Endothelial cell of umbilical vein (primary cell): ENCODE measurements at places on chromosomes 13 and 19. TPM values are rescaled to one million over a fixed set of nuclear protein-coding genes. Genes with fewer than 3 reads are reported as not detected.

DNA sequence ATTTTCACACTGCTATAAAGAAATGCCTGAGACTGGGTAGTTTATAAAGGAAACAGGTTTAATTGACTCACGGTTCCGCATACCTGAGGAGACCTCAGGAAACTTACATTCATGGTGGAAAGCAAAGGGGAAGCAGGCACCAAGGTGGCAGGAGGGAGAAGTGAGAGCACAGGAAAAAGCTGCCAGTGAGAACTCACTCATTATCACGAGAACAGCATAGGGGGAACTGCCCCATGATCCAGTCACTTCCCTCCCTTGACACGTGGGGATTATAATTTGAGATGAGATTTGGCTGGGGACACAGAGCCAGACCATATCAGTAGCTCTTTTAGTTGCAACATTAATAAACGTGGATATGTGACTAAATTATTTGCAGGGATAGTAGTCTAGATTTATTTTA is 4.3 kb upstream of the KCTD4 start:
- peak; percentile 9 for DNase-seq

ZNF471 gene
- total RNA-seq, result 2.0 and 3.1 TPM in 2 replicates

DNA sequence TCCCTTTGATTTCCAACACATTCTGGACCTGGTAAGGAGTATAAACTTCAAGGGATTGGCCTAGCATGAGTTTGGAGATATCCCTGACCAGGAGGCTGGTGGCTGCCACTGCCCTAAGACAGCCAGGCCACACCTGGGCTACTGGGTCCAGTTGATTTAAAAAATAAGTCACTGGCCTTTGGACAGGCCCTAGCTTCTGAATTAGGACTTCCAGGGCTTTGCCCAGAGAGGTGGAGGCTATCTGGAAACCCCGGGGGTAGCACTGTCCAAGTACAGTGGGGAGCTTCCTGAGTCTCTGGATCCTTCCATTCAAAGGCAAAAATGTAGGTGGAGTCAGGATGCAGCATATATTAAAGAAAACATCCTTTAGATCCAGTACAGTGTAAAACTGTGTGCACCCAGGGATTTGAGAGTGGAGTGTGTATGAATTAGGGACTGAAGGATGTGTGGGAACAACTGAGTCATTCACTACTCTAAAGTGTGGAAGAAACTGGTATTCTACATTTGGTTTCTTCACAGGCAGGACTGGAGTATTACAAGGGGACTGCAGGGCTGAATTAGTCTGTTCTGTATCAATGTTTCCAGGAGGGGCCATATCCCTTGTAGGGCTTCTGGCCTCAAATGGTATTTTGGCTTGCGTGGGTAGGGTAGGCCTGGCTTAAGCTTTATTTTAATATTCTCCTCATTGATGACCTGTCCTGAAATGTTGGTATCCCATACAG is 14.8 kb upstream of the FCGBP start:
- DNase-seq, result no peak

DNA sequence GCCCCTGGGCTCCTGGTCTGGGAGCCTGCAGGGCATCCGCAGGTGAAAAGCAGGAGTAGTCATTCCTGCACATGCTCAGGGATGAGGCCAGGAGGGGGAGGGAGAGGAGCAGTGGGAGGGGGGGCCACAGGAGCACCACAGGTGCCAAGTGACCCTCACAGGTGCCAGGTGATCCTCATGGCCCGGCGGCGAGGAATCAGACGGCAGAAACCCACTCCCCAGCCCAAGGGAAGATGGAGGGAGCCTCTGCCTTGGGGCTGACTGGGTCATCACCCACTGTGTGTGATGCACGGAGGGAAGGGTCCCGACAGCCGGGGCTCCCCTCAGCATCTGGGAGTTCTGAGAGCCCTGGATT is 27.4 kb downstream of the SH3GL1 start:
- no peak for DNase-seq

- peak; percentile 24 for DNase-seq
Measured at GRCh38 chr13:30255696-30256095, 51.7 kb downstream of the KATNAL1 start.

DNA sequence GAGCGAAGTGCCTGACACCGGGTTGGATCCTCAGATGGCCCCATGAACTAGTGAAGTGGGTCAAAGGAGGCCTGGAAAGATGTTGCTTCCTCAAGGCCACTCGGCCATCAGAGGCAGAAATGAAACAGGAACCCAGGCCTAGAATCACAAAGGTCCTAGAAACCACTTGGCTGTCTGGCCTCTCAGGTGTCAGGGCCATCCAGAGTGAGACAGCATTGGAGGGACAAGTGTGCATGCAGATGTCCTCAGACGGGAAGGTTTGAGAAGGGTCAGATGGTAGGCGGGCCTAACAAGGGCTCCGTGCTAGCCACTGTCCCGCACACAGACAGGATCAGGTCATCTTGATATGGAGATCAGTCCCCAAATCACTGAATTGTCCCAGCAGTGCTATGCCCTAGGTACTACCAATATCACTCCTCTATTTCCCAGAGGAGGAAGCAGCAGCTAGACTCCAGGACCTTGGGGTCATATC is 14.3 kb downstream of the CCDC97 start:
- DNase-seq, result no peak

DNA sequence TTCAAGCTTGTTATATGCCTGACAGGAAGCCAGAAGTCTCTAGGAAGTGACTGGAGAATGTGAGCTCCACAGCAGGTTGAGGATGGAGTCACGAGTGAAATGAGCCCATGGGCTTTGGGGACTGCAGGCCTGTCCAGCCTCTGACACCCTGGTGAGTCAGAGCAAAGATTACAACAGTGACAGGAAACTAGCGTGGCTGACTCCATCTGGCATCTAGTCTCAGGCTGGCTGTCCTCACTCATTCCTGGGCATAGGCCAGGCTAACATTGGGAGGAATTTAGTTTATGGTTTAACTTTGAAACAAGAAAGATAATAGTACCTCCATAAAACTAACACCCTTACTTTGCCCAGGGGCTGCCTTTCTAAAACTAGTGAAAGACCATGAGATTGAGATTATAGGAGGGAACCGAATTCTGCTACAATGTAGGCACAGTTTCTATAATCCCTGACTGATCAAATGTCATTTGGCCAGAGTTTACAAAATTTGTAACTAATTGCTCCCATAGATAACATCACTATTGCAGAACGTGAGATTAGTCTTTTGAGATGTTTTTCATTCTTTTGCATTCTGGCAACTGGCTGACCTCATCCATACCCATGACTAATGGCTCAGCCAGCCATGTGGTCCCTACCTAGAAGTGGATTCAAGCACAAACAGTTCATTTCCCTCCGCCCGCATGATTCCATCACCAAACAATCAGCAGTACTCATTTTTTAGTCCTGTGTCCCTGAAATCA is 28.4 kb downstream of the PSG1 start:
- no peak for DNase-seq

DNA sequence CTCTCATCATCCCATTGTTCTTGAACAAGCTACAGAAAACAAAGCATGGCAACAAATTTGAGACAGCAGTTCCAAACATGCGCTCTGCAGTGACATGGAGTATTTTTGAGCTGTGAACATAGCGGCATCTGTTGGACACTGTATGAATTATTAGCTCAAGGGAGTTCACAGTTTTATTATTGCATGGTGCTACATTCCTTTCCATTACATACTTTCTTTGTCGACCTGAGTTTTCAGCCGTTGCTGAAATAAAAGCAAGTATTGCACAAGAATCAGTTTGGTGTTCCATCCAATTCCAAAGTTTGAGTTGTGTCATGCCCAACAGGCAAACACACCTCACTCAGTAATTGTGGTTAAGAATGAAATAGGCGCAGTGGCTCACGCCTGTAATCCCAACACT is 30.1 kb upstream of the METTL21C start:
- DNase-seq, result peak; percentile 76

GRCh38 chr13:44605721-44606120 is 29.6 kb upstream of the TSC22D1 start:
- DNase-seq, result no peak

ZFP82 gene
- total RNA-seq, result 3.7 and 3.9 TPM in 2 replicates

OVOL3 gene
- total RNA-seq, result not detected in 2 replicates

PRRG2 gene
- total RNA-seq, result 1.5 and 2.6 TPM in 2 replicates

- DNase-seq, result peak; percentile 97
Measured at GRCh38 chr19:16316506-16316882, 8.1 kb upstream of the KLF2 start.

- peak; percentile 89 for DNase-seq
Measured at GRCh38 chr19:38683393-38684077, 36.1 kb downstream of the ACTN4 start.

DNA sequence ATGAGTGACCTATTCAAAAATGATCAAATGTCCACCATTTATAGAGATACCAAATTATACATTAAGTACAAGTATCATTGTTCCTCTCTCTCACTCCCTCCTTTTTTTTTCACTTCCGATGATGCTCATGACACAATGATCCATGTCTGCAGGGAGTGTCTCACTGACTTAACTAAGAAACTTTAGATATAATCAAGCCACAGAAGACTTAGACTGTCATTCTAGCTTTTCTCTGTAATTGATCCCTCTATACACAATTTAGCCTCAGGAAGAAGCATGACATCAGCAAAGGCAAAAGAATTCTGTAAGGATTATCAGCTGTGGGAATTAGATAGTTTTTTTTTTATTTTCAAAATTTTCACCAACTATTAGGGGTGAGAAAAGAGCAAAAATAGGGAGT is 734.9 kb upstream of the PCDH9 start:
- no peak for DNase-seq

DNA sequence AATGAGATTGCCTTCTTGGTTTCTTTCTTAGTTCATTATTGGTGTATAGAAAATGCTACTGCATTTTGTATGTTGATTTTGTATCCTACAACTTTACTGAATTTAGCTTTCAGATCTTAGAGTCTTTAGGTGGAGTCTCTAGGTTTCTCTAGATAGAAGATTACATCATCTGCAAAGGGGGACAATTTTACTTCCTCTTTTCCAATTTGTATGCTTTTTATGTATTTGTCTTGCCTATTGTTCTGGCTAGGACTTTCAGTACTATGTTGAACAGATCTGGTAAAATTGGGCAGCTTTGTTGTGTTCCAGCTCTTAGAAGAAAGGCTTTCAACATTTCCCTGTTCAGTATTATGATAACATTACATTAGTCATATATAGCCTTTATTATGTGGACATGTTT is 101.0 kb upstream of the SPRY2 start:
- no peak for DNase-seq

DNA sequence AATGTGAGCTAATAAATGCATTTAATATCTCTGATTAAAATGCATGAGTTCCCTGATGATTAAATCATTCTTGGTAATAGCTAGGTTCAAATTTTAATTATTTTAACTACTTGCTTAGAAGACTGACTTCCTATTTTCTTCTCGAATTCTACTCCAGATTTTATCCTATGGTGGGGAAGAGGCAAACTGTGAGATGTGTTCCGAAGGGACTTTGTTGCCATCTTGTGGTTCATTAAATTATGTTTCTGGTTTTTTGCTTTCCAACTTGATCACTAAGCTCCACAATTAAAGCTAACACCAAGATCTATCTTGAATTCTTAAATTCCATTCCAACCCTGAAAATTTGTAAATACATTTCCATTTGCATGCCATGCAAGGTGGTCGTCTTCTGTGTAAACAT is 538.4 kb upstream of the PCDH20 start:
- peak; percentile 60 for DNase-seq

DNA sequence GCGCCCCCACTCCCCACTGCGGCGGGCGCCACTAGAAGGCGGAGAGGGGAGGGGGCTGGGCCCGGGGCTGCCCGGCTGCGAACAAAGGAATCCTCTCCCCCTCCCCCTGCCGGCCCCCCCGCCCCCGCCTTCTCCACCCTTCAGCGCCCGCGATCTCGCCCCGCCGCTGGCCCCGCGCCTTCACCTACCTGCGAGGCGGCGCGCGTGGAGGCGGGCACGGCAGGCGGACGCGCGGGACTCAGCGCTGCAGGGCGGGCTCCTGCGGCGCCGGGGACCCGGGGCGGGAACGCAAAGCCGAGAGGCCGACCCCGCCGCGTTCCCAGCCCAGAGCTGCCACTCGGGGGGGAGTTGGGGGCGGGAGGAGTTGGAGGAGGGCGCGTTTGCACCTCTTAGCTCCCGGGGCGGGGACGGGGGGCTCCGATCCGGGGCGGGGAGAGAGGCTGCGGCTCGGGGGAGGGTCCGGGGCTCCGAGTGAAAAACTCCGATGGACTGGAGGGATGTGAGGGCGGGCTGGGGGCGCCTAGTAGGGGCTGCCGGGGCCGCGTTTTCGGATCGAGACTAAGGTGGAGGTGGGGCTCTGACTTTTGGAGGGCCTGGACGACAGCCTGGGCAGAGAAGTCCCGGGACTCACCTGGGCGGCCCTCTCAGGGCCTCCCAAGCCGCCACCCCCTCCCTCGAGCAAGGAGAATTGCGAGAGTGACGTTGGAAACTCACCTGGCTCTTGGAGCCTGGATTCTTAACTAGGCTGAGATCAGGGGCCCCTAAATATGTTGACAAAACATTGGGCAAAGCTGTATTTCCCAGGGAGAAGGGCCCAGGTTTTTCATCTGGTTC is at the start of gene FBN3:
FBN3 (minus strand) TSS at position 332 of the 834 bp plus-strand sequence. CDS start 2,112 bp downstream, outside the sequence.
- DNase-seq, result no peak

DNA sequence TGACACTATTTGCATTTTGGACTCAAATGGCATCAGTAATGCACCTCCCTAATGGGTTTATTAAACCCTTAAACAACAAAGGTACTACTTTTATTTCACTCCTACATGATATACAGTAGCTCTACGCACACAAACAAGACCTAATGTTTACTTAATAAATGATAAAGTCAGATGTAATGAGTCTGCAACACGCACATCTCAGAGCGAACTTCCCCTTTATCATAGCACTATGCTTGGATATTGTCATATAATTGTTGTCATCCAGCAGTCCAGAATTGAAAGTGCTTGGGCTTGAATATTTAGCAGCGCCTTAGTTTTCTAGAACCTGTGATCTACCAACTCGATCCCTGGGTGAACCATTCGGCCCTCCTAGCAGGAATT is 772 bp downstream of the PARP4 start:
- no peak for DNase-seq
